ENCODE measurements at places on chromosomes 2 and 18. TPM values are rescaled to one million over a fixed set of nuclear protein-coding genes. Genes with fewer than 3 reads are reported as not detected.

- DNase-seq: no peak
- no peaks in the 10 kb centered on the region for H3K27me3 ChIP-seq
- no peaks in the 10 kb centered on the region for H3K4me1 ChIP-seq
- H3K27ac ChIP-seq: no peak overlapping the region
- H3K36me3 ChIP-seq: no peaks in the 10 kb centered on the region
Measured at GRCh38 chr2:235148201-235149170, 196.7 kb downstream of the SH3BP4 start.

GRCh38 chr2:46866770-46867246 is 48.8 kb downstream of the MCFD2 start:
- DNase-seq: peak; percentile 88
- peak overlapping the region; percentile 77 for H3K27ac ChIP-seq
- no peaks in the 10 kb centered on the region for H3K27me3 ChIP-seq
- peaks cover 17% of the 10 kb centered on the region for H3K4me1 ChIP-seq
- no peaks in the 10 kb centered on the region for H3K36me3 ChIP-seq

DNA sequence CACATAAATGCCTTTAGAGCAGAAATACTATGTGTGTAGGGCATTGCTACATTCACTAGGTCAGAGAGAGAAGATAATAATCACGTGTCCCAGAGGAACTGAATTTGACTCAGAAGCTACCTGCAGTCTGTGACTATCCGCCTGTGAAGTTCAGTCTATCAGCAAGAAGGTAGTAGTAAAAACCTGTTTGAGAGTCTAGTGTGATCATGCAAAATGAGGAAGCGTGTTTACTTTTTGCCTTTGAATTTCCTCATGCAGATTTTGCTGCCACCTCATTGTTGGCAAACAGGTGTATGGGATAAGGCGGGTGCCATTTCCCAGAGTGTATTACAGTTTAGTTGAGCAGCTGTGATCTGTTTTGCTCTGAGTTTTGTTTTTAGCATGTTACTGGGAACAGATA is 403.9 kb upstream of the FANCL start:
- no peak for DNase-seq
- no peaks in the 10 kb centered on the region for H3K4me1 ChIP-seq
- H3K36me3 ChIP-seq: no peaks in the 10 kb centered on the region
- no peaks in the 10 kb centered on the region for H3K27me3 ChIP-seq
- H3K4me3 ChIP-seq: no peak overlapping the region
- no peak overlapping the region for H3K27ac ChIP-seq

DNA sequence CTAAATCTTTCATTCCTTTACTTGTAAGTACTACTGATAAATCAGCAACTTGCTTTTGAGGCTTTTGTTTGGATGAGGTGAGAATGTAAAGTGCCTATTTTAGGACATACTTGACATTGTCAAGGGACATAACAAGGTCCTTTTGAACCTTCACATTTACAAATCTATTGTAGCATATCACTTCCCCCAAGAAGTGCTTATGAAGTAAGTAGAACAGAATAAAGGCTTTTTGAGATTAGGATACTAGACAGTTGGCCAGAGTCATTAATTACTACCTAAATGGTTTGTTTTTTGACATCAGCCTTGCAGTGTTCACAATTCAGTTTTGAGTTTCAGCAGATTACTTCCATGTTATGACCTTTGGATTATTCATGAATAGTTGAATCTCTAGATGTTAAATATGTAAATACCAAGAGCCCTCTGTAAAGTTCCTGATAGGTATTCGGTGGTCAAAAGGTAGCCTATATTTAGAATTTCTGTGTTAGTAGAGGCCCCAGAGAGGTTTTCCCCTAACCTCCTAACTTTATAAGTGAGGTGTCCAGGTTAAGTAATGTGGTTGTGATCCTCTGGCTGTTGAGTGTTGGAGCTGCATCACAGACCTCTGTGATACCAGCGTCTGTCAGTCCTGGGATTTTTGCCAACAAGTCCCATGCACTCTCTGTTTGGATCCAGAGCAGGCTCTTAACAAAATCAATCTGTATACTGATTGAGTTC is 67.2 kb downstream of the LCLAT1 start:
- H3K27me3 ChIP-seq: no peaks in the 10 kb centered on the region
- peaks cover 8% of the 10 kb centered on the region for H3K4me1 ChIP-seq
- no peak overlapping the region for H3K27ac ChIP-seq
- DNase-seq: peak; percentile 22

- no peaks in the 10 kb centered on the region for H3K27me3 ChIP-seq
- H3K4me3 ChIP-seq: no peak overlapping the region
- no peaks in the 10 kb centered on the region for H3K4me1 ChIP-seq
- no peak for DNase-seq
Measured at GRCh38 chr2:95372216-95372829, 30.2 kb upstream of the FAHD2A start.

DNA sequence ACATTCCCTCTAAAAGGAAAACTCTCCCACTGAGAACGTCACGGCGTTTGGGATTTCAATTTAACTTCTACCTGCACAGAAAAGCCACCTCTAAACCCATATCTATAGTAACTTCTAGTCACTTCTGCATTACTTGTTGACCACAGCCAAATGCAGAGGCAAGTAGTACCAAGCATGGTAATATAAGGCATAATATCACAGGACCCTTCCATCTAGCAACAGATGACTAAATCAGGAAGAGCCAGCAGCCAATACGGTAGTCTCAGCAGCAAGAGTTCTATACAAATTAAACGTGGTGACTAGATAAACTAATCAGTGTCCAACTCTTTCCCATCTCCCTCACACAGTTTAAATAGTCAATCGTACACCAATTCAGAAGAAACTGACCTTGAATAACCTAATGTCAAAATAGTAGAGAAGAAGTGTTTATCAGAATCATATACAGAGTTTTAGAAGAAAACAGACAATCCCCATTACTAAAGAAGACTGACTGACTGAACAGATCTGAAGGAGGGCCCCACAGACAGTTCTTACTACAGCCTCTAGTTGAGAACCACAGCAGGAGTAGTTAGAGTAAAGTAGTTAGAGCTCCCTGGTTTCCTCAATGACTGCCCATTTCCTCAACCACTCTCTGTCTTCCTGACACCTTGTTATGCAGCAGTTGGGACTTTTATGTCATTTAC is 30.0 kb downstream of the MEMO1 start:
- H3K4me3 ChIP-seq: no peak overlapping the region
- H3K27me3 ChIP-seq: no peaks in the 10 kb centered on the region
- H3K27ac ChIP-seq: no peak overlapping the region
- H3K36me3 ChIP-seq: no peaks in the 10 kb centered on the region
- H3K4me1 ChIP-seq: no peaks in the 10 kb centered on the region
- DNase-seq: no peak

GRCh38 chr18:13420969-13421686 is 202.6 kb downstream of the LDLRAD4 start:
- no peaks in the 10 kb centered on the region for H3K4me1 ChIP-seq
- H3K27ac ChIP-seq: no peak overlapping the region
- H3K36me3 ChIP-seq: no peaks in the 10 kb centered on the region
- no peak for DNase-seq
- H3K4me3 ChIP-seq: no peak overlapping the region
- H3K27me3 ChIP-seq: no peaks in the 10 kb centered on the region

GRCh38 chr2:12106440-12107080 is 360.1 kb downstream of the LPIN1 start:
- H3K36me3 ChIP-seq: no peaks in the 10 kb centered on the region
- no peak overlapping the region for H3K27ac ChIP-seq
- H3K27me3 ChIP-seq: no peaks in the 10 kb centered on the region
- no peaks in the 10 kb centered on the region for H3K4me1 ChIP-seq

- no peaks in the 10 kb centered on the region for H3K27me3 ChIP-seq
- peak overlapping the region; percentile 66 for H3K27ac ChIP-seq
- peak; percentile 37 for DNase-seq
- H3K4me1 ChIP-seq: peaks cover 41% of the 10 kb centered on the region
- H3K4me3 ChIP-seq: no peak overlapping the region
Measured at GRCh38 chr2:79180092-79180491, 20.5 kb upstream of the REG3A start.

DNA sequence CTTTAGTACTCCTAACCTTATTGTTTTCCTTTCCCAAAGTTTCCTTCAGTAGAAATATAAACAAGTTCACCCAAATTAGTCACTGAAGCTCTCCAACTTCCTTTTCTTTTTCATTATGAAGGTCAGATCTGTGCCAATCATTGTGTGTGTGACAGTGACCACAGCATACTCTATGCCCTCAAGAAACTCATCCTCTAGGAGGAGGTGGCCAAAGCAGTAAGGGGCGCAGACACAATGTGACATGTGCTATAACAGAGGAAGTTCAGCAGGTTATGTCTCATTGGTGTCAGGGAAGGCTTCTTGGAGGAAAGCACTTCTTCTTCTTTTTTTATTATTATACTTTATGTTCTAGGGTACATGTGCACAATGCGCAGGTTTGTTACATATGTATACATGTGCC is 60.0 kb upstream of the PSME4 start:
- H3K36me3 ChIP-seq: no peaks in the 10 kb centered on the region
- H3K4me1 ChIP-seq: peaks cover 14% of the 10 kb centered on the region
- H3K4me3 ChIP-seq: no peak overlapping the region
- no peak for DNase-seq

DNA sequence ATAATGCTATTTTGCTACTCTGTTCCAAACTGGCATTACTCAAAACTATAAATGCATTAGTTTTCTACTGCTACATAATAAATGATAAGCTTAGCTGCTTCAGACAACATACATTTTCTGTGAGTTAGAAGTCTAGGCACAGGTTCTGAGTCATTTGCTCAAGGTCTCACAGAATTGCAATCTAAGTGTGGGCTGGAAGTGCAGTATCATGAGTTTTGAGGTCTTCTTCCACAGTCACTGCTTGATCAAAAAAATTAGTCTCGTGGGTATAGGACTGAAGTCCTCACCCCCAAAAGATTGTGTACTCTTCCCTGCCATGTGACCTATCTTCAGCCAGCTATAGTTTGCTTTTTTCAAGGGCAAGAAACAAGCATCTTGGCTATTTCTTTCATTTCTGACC is 676.9 kb downstream of the ADCYAP1 start:
- H3K4me1 ChIP-seq: no peaks in the 10 kb centered on the region
- H3K27ac ChIP-seq: no peak overlapping the region
- H3K36me3 ChIP-seq: no peaks in the 10 kb centered on the region
- no peak for DNase-seq
- no peak overlapping the region for H3K4me3 ChIP-seq

GRCh38 chr2:134395779-134396178 is 141.9 kb downstream of the MGAT5 start:
- no peak overlapping the region for H3K27ac ChIP-seq
- no peak overlapping the region for H3K4me3 ChIP-seq
- no peak for DNase-seq
- peaks cover 6% of the 10 kb centered on the region for H3K4me1 ChIP-seq

GRCh38 chr2:30979822-30980245 is 158.4 kb downstream of the GALNT14 start:
- no peak overlapping the region for H3K4me3 ChIP-seq
- no peak overlapping the region for H3K27ac ChIP-seq
- H3K27me3 ChIP-seq: no peaks in the 10 kb centered on the region
- DNase-seq: no peak
- H3K36me3 ChIP-seq: no peaks in the 10 kb centered on the region
- no peaks in the 10 kb centered on the region for H3K4me1 ChIP-seq

GRCh38 chr2:241947004-241947350 is 77.4 kb downstream of the RTP5 start:
- peaks cover 11% of the 10 kb centered on the region for H3K4me1 ChIP-seq
- no peaks in the 10 kb centered on the region for H3K36me3 ChIP-seq
- no peak overlapping the region for H3K4me3 ChIP-seq
- no peak for DNase-seq
- H3K27me3 ChIP-seq: no peaks in the 10 kb centered on the region

- DNase-seq: no peak
- no peaks in the 10 kb centered on the region for H3K36me3 ChIP-seq
- no peak overlapping the region for H3K4me3 ChIP-seq
- H3K4me1 ChIP-seq: peaks cover 31% of the 10 kb centered on the region
Measured at GRCh38 chr2:12720278-12720620, 3.5 kb downstream of the TRIB2 start.

DNA sequence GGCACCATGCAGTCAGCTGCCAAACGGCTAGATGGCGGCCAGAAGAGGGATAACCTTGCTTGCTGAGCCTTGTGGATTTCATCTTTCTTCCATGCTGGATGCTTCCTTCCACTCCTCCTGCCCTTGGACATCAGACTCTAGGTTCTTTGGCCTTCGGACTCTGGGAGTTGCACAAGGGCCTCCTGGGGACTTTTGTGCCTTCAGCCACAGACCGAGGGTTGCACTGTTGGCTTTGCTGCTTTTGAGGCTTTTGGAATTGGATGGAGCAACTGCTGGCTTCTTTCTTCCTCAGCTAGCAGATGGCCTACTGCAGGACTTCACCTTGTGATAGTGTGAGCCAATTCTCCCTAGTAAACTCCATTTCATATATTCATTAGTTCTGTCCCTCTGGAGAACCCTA is 31.0 kb downstream of the STRADB start:
- H3K27me3 ChIP-seq: no peaks in the 10 kb centered on the region
- no peaks in the 10 kb centered on the region for H3K4me1 ChIP-seq
- peaks cover 4% of the 10 kb centered on the region for H3K36me3 ChIP-seq
- no peak overlapping the region for H3K27ac ChIP-seq
- DNase-seq: no peak

DNA sequence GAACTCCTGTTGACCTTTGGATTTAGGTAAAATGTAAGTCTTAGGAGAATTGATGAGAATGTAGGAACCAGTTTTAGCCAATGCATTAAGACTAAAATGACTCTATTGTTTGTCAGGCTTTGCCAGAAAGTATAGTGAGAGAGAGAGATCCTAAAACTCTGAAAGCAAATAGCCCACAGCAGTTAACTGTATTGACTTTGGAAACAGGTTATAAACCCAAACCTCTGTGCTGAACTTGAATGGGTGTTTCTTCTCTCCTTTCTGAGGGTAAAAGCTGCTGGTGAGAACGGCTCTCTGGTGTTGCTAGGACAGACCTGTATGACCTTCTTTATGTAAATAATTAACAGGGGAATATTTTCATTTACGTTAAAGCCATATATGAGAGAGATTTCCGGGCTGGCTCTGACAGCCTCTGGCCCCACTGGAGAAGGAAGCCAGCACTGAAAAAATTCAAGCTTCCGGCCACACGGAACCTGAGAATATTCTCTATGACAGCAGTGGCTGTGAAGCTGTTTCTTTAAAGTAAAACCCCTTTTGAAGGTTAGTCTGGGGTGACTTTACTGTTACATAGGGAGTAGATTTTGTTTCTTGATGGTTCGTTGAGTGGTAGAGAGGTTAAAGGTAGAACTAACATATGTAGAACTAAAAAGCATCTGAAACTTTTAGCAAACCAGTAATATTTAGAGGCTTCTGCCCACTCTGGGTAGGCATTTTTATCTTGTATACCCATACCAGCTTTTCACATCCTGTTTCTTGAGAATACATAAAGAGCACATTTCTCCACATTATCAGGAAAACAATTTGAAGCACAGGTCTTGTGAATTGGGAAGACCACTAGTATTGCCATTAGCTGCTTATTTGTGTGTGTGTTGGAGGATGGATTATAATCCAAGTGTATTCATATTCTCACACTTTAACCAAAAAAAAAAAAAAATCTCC is 123.8 kb downstream of the SPTBN1 start:
- no peak for DNase-seq
- H3K36me3 ChIP-seq: no peaks in the 10 kb centered on the region
- H3K4me1 ChIP-seq: peaks cover 85% of the 10 kb centered on the region
- H3K27ac ChIP-seq: peak overlapping the region; percentile 70
- H3K4me3 ChIP-seq: no peak overlapping the region

Gene ZC3H6
- total RNA-seq: 4.0 TPM

Gene RFX8
- total RNA-seq: not detected

Gene GPR45
- total RNA-seq: not detected

Gene TTR
- 145 TPM for total RNA-seq

Gene AUP1
- 82.5 TPM for total RNA-seq

Gene ANKRD23
- total RNA-seq: 4.2 TPM

Gene CPO
- total RNA-seq: not detected

Gene RAD51AP2
- total RNA-seq: not detected

Gene TCF7L1
- 4.3 TPM for total RNA-seq

All from body of pancreas (tissue), 4 donors.